ENCODE measurements at places on chromosomes 3 and 15. TPM values are rescaled to one million over a fixed set of nuclear protein-coding genes. Genes with fewer than 3 reads are reported as not detected.
A peak's percentile ranks its signal among the peaks of the same experiment; 100 is the strongest.

The CCDC12 gene
- total RNA-seq = 39.3 TPM

The COL6A5 gene
- total RNA-seq = not detected

The HPS3 gene
- total RNA-seq = 36.7 TPM

The GDPGP1 gene
- total RNA-seq = 7.6 TPM

DNA sequence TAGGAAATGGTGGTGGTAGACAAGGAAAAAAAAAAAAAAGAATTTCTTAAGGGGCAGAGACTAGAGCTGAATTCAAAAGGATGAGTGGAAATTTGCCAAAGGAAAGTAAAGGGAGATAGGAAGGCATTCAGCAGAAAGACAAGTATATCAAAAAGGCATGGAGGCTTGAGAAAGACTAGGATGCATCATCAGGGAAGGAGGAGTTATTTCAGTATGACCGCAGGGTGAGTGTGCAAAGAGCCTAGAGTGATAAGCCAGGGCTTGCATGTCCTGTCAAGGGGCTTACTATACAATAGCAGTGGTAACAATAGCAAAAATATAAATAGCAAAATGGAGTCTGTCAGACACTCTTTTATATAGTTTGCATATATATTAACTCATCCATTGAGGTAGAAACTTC is 112.0 kb downstream of the FRMD4B start:
- H3K36me3 ChIP-seq = no peaks in the 10 kb centered on the region
- no peak for DNase-seq
- no peaks in the 10 kb centered on the region for H3K27me3 ChIP-seq
- no peak overlapping the region for H3K4me3 ChIP-seq
- no peaks in the 10 kb centered on the region for H3K4me1 ChIP-seq
- no peak overlapping the region for H3K27ac ChIP-seq

DNA sequence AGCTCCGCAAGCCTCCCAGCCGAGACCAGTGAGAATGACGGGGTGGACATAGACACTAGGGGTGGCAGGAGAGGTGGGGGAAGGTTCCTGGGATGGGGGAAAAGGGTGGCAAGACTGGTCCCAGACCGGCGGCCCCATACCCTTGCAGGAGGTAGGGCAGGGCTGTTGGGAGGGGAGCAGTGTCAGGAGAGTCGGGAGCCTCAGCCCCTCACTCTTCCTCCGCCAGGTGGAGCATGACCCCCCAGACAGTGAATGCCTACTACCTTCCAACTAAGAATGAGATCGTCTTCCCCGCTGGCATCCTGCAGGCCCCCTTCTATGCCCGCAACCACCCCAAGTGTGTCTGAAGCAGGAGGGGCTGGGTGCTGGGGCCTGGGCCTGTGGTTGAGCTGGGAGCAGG is 8.7 kb upstream of the PSMD2 start:
- H3K4me1 ChIP-seq = no peaks in the 10 kb centered on the region
- H3K27ac ChIP-seq = no peak overlapping the region
- H3K36me3 ChIP-seq = no peaks in the 10 kb centered on the region
- no peak overlapping the region for H3K4me3 ChIP-seq
- no peak for DNase-seq
- H3K27me3 ChIP-seq = no peaks in the 10 kb centered on the region

- DNase-seq = no peak
- no peaks in the 10 kb centered on the region for H3K27me3 ChIP-seq
- peaks cover 3% of the 10 kb centered on the region for H3K4me1 ChIP-seq
- H3K27ac ChIP-seq = no peak overlapping the region
Observed at GRCh38 chr3:23941440-23941839, 3.6 kb upstream of the NR1D2 start.

The SGO1 gene
- total RNA-seq = 18.3 TPM

DNA sequence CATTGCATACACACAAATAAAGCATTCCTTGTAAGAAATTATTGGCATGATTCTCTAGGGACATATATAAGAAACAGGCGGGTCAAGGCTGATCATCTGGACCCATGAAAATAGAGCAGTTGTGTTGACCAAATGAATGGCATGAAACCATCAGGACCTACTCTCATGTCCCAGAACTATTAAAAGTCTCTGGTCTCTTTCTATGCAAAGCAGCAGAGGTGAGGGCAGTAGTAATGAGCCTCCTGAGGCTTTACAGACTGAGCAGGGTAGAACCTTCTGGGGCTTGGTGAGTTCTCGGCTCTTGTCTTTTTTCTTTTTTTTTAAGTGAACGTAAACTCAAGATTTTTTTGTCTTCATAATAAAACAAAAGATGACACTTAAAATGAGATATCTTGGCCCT is 9.3 kb downstream of the GLDN start:
- H3K27ac ChIP-seq = no peak overlapping the region
- DNase-seq = no peak

GRCh38 chr15:64161688-64162477 is 939 bp downstream of the PPIB start:
- DNase-seq = no peak
- no peaks in the 10 kb centered on the region for H3K27me3 ChIP-seq
- H3K4me3 ChIP-seq = peak overlapping the region; percentile 95
- no peaks in the 10 kb centered on the region for H3K4me1 ChIP-seq
- H3K27ac ChIP-seq = peak overlapping the region; percentile 51
- H3K36me3 ChIP-seq = peaks cover 27% of the 10 kb centered on the region

GRCh38 chr3:189353988-189354889 is 182.5 kb downstream of the TPRG1 start:
- DNase-seq = peak; percentile 51
- H3K4me3 ChIP-seq = no peak overlapping the region
- peak overlapping the region; percentile 57 for H3K27ac ChIP-seq
- H3K27me3 ChIP-seq = no peaks in the 10 kb centered on the region

DNA sequence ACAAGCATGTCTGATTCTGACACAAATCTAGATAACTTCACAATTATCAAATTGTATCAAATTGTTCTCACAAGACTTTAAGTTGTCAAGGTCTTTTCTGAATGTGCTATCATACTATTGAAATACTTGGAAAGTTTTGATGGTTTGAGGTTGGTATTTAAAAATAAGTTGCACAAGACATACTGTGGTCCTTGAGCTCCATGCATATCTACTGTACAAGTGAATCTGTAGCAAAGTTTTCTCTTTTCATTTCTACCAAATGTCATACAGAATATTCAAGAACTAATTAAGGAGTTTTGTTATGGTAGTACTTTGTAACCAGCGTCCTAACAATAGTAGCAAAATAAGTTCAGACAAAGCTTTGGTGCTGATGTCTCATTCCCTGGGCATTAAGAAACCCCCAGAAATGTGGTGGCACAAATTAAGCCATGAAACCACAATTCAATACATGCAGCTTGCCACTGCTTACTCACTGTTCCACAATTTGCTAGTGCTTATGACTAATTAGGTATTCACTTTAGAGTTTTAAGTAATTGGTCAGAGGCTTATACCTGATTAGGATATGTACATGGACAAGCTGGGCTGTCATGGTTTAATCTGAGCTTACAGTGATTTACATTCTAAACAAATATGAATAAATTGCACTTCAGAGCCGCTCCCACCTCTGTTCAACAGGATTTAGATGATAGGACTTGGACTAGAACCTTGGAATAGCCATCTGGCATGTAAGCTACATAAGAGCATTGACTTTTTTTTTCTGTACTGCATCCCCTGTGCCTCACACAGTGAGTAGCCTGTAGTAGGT is 8.8 kb downstream of the TBC1D23 start:
- peaks cover 43% of the 10 kb centered on the region for H3K4me1 ChIP-seq
- peak; percentile 96 for DNase-seq
- 0 out of 2 replicates have a peak, but pooled peaks cover 4% of the 10 kb centered on the region for H3K36me3 ChIP-seq

DNA sequence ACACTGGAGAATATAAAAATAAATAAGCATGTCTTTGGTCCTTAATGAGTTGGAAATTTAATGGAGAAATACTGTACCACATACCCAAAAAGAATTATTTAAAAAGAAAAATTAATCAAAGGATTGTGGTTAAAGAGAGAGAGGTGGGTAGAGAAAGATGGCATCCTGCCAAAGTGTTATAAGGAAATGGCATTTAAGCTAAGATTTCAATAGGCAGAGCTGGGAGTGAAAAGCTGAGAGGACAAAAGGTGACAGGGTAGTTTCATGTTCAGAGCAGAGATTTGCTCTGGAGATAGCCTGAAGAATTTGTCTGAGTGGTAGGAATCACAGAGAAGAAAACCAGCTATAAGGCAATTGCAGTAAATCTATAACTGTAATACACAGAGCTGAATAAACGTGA is 181.0 kb downstream of the SI start:
- no peak overlapping the region for H3K27ac ChIP-seq
- no peaks in the 10 kb centered on the region for H3K36me3 ChIP-seq
- H3K4me1 ChIP-seq = no peaks in the 10 kb centered on the region

DNA sequence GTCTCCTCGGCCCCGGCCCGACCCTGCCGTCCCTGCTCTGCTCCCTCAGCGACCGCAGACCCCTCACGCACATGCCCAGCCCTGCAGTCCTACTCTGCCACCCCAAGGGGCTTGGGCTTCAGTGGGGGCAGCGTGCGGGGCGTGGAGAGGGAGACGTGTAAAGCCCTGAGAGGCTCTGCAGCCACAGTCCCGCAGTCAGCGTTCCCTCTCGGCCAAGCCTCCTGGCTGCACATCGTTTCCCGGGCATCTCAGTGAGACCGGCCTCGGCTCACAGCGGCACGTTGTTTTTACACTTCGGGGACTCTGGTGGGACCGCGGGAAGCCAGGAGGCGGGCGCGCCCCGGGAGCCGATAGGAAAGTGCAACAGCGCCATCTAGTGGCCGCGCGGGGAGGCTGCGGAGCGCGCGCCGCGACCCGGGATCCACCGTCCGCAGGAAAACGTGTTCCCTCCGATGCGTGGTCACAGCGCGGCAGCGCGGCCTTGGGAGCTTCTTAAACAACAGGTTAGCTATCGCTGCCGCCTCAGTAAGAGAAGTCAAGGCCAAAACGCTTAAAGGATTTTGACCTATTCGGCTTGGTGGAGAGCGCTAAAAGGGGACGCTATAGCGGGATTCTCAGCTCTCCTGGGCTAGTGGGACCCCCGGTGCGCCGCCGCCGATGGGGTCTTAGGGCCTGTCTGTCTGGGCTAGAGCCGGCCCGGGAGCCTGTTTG is 226.8 kb upstream of the IGF1R start:
- no peak for DNase-seq
- no peaks in the 10 kb centered on the region for H3K4me1 ChIP-seq
- H3K27me3 ChIP-seq = peaks cover 79% of the 10 kb centered on the region
- H3K4me3 ChIP-seq = no peak overlapping the region
- no peaks in the 10 kb centered on the region for H3K36me3 ChIP-seq
- H3K27ac ChIP-seq = no peak overlapping the region

GRCh38 chr3:16198427-16198826 is 23.9 kb downstream of the GALNT15 start:
- DNase-seq = no peak
- no peaks in the 10 kb centered on the region for H3K36me3 ChIP-seq
- no peak overlapping the region for H3K4me3 ChIP-seq
- no peaks in the 10 kb centered on the region for H3K4me1 ChIP-seq
- H3K27me3 ChIP-seq = no peaks in the 10 kb centered on the region
- H3K27ac ChIP-seq = no peak overlapping the region

GRCh38 chr15:70869346-70869745 is 15.4 kb upstream of the LARP6 start:
- no peak overlapping the region for H3K27ac ChIP-seq
- DNase-seq = no peak
- H3K4me1 ChIP-seq = no peaks in the 10 kb centered on the region
- H3K27me3 ChIP-seq = no peaks in the 10 kb centered on the region
- no peak overlapping the region for H3K4me3 ChIP-seq
- H3K36me3 ChIP-seq = no peaks in the 10 kb centered on the region

DNA sequence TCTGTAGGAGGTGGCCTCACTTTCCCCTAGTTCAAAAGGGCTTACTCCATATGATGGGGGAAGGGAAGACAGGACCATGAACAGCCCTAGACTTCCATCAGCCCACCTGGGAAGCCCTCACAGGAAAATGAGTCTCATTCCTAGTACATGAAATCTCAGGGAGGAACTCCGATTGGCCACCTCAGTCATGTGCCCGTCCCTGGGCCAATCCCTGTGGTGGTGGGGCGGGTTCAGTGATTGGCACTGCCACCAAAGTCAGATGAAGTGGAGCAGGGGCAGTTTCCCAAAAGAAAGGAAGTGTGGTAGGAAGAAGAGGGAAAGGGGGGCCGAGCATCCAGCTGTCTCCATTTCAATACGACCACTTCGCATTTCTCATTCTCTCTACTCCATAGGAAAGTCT is 25.9 kb upstream of the GP9 start:
- no peaks in the 10 kb centered on the region for H3K4me1 ChIP-seq
- H3K27me3 ChIP-seq = no peaks in the 10 kb centered on the region
- no peak overlapping the region for H3K4me3 ChIP-seq
- no peak overlapping the region for H3K27ac ChIP-seq
- H3K36me3 ChIP-seq = no peaks in the 10 kb centered on the region

The SOX14 gene
- not detected for total RNA-seq

DNA sequence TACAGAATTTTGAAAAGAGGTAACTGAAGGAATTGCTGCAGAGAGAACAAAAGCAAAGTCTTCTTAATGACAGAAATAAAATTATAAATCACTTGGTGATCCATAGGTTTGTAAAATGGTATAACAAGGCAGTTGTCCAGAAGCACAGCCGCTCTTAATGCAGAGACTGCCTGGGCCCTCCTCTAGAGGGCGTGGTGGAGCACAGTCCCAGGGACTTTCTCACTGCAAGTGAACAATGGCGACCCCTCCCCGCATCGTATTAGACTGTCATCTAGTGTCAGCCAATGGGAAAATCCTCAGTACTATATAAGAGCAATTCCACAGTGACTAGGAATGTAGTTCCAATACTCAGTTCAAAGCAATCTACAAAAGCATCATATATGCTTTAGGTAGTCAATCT is 26.4 kb upstream of the ZBED2 start:
- H3K4me1 ChIP-seq = no peaks in the 10 kb centered on the region
- no peak overlapping the region for H3K4me3 ChIP-seq
- peak; percentile 5 for DNase-seq
- H3K27ac ChIP-seq = no peak overlapping the region
- no peaks in the 10 kb centered on the region for H3K27me3 ChIP-seq

GRCh38 chr15:100190675-100191074 is 151.1 kb downstream of the ADAMTS17 start:
- H3K27me3 ChIP-seq = no peaks in the 10 kb centered on the region
- no peaks in the 10 kb centered on the region for H3K4me1 ChIP-seq
- no peak overlapping the region for H3K4me3 ChIP-seq
- no peaks in the 10 kb centered on the region for H3K36me3 ChIP-seq

The ATP13A5 gene
- not detected for total RNA-seq

The ADCY5 gene
- total RNA-seq = not detected

The TBC1D2B gene
- 28.3 TPM for total RNA-seq

All from PC-9 (cell line).